ENCODE measurements at places on chromosomes 6 and 20. TPM values are rescaled to one million over a fixed set of nuclear protein-coding genes. Genes with fewer than 3 reads are reported as not detected.

The CD24 gene
- total RNA-seq = 4.2 TPM

The ZNF391 gene
- 5.7 TPM for total RNA-seq

The IL20RA gene
- 0.26 TPM for total RNA-seq

The LAMA4 gene
- 536 TPM for total RNA-seq

The PLN gene
- total RNA-seq = not detected

The MCHR2 gene
- not detected for total RNA-seq

The NNAT gene
- total RNA-seq = 0.13 TPM

The MAFB gene
- total RNA-seq = 32.9 TPM

The KCNK15 gene
- 6.8 TPM for total RNA-seq

The SLC17A1 gene
- not detected for total RNA-seq

The HLA-G gene
- total RNA-seq = 0.13 TPM

The FAM162B gene
- total RNA-seq = not detected

The ECT2L gene
- total RNA-seq = 0.11 TPM

The PROCR gene
- total RNA-seq = 60.6 TPM

The FHL5 gene
- not detected for total RNA-seq
